ENCODE measurements at places on chromosomes 2 and 18. TPM values are rescaled to one million over a fixed set of nuclear protein-coding genes. Genes with fewer than 3 reads are reported as not detected.

KIF1A gene
- polyA plus RNA-seq, result 14.7 TPM

PAX8 gene
- polyA plus RNA-seq, result 618 TPM

PIEZO2 gene
- 18.2 TPM for polyA plus RNA-seq

FIGN gene
- 9.3 TPM for polyA plus RNA-seq

DNA sequence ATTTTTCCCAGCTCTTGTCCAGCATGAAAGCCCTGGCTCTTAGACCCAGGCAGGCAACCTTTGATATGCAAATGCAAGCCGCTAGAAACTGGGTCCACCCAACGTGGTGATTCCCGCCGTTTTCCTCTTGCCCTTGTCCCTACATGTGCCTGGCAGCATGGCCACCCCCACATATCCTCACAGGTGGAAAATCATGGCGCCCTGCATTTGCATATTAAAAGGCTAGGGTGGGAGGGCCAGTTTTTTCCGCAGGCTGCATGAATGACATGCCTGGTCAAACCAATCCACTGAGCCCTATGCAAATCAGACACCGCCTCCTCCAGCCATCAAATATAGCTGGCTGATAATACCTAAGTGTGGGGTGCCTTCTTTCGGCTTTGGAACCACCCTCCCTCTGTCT, 1091.8 kb upstream of the NXPH2 start:
- DNase-seq, result no peak

DNA sequence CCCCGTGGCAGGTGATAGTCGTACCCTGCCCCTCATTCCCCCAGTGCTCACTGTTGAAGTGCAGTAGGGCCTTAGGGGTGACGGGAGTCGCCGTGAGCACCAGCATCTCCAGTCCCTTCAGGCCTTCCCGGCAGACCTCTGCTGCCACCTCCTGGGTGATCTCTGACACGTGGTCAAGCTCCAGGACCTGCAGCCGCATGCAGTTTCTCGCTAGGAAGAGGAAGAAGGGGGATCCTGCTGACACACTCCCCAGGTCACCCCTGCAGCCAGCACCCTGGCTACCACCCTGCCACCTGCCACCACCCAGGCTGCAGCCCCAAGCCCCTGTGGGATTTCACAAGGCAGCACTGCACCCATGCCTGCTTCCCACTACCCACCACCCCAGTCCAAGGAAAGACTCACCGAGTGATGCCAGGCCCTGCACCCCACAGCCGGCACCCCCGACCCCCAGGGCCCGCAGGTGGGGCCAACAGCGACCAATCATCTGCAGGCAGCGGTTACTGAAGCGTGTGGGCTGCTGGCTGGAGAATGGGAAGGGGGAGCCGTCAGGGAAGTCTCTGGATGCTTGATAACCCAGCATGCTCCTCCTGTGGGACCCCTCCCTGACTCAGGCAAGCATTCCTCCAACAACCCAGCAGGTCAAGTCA, 23.8 kb downstream of the FBXO41 start:
- DNase-seq, result peak; percentile 23

DNA sequence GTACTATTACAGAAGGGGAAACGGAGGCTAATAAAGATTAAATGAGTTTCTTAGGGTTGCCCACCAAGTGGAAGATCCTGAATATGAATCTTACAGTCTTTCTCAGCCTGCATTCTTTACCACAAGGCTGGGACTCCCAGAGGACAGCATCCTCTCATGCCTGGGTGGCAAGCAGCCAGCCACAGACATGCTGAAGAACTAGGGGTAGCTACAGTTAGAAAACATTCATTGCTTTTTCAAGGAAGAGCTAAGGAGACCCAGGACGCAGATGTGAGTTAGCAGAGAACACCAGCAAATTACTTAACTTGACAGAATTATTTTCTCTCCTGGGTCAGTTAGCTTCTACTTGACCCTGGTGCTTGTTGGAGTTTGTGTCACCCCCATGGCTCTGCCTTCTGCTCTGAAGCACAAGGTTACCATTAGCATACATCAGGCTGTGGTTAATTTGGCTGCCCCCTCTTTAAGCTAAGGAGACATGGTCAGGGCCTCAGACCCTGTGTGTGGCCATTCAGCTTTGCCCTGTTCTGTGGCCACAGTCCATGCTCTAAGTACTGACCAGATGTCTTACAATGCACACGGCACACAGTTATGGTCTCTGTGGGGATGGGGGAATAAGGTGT, 132.3 kb upstream of the TNP1 start:
- peak; percentile 31 for DNase-seq

GRCh38 chr2:110157153-110157793, 41.7 kb upstream of the MALL start:
- DNase-seq, result peak; percentile 24

- no peak for DNase-seq
Observed at GRCh38 chr2:186889101-186889879, 40.3 kb upstream of the ZSWIM2 start.

DNA sequence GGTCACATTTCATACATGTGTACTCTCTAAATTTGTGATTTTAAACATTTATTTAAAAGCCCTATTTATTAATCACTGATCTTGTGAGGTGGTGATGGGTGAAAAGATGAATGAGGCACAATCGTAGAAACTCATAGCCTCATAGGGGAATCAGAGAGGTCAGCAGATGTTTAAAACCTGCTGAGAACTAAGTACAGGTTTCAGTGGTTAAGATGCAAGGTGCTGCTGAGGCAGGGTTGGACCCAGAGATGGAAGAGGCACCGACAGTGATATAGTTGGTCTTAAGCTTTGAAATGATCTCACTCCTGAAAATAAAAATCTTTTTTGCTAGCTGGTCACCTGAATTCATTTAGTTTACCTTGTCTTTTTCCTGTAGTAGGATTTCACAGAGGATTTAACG, 49.6 kb downstream of the LINC00305 start:
- DNase-seq, result no peak

- no peak for DNase-seq
Observed at GRCh38 chr2:27737676-27738348, 33.7 kb upstream of the MRPL33 start.

- no peak for DNase-seq
Observed at GRCh38 chr2:174971868-174972781, 33.1 kb downstream of the CHN1 start.

DNA sequence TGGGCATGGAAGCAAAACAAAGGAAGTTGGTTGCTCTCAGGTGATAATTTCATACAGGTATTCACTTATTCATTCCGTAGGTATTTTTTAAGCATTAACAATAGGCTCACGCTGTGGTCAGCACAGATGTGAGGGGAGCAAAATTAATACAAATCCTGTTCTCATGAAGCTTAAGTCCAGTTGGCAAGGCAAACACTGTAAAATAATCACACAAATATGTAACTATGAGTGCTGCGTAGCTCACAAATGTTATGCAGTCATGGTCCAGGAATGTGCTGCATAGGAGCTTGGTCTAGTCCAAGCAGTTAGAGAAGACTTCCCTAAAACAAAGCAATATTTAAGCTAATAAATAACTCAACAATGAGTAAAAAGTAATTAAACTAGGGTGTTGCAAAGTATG, 23.9 kb downstream of the SP5 start:
- no peak for DNase-seq

GRCh38 chr2:85669549-85669948, 1.6 kb upstream of the SFTPB start:
- no peak for DNase-seq

GRCh38 chr18:52150050-52150449, 189.9 kb upstream of the DCC start:
- no peak for DNase-seq

- peak; percentile 73 for DNase-seq
Observed at GRCh38 chr2:226791056-226791486, 8.5 kb downstream of the IRS1 start.

DNA sequence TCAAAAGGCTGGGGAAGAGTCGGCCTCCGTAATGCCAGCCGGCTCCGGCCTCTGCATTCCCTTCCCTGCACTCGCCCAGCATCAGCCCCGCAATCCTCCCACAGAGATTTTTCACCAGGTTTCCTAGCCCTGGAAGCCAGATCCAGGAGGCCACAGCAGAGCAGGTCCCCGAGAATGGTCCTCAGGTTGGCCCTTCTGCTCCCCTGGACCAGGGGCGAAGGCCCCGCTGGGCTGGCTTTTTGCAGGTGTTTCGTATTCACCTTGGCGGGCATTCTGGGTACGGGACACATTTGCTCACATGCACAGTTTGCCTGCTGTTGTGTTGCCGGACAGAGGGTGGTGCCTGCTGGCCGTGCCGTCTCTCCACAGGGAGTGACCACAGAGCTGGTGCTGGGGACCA, 309.5 kb downstream of the NDUFA10 start:
- no peak for DNase-seq
